ENCODE measurements at places on chromosomes 5 and 9.

GRCh38 chr5:142186857-142187594 lies 78.4 kb downstream of the NDFIP1 start:
- no peak for DNase-seq

- DNase-seq: no peak
Measured at GRCh38 chr5:32740651-32741050, 29.5 kb downstream of the NPR3 start.

- no peak for DNase-seq
Measured at GRCh38 chr9:117772960-117773359, 68.8 kb downstream of the TLR4 start.

DNA sequence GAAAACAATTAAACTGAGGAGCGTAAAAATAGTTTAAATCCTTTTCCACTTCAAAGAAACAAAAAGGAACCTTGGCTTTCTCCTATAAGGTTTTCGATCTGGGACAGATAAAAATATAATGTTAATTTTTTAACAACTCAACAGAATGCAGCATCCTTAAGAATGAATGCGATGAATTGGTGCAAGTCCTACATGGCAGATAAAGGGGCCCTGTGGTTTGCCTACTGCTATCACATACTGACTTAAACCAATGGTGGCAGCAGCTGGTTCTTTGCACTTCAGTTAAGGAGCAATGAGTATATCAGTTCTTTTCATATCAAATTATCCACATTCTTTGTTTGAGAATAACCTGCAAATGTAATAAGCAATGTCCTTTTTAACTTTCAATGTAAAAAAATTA lies 12.4 kb upstream of the TYRP1 start:
- no peak for DNase-seq

- DNase-seq: no peak
Measured at GRCh38 chr5:178250263-178250662, 17.7 kb upstream of the PHYKPL start.

DNA sequence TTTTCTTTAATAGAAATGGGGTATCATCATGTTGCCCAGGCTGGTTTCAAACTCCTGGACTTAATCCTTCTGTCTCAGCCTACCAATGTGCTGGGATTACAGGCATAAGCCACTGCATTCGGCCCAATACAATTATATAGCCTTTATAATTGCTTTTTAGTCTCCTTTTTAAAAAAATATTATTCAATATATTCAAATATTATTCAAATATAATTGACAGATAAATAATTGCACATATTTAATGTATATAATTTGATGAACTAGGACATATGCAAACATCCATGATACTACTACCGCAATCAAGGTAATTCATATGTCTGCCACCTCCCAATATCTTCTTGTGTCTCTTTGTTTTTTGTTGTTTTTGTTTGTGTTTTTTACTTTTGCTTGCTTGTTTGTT lies 894.2 kb upstream of the PTPRD start:
- no peak for DNase-seq

DNA sequence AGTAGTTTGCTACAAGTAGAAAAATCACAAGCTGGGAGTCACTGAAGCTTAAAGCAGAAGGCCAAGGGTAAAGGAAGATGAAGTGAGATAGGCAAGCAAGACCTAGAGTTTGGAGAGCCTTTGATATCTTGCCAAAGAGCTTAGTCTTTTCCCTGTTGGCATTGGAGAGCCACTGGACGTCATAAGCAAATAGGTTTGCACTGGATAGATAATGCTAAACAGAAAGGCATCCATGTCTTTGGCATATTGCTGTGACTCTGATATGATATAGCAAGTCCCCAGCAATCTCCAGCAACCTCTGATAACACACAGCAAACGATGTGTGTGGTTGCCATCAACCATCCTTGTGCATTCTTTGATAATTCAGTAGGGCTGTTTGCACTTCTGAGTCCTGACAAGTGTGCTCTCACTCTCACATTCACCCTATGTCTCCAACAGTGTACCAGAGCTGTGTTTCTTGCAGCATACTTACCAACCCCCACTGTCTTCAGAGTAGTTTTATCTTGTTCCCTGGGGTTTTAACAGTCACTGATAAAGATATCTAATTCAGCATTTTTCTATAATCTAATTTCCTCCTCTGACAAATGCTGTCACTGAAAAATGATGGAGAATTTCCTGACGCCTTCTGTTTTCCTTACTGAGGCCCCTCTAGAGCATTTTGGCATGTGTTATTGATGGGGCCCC lies 16.9 kb upstream of the FREM1 start:
- no peak for DNase-seq

Measured in stimulated activated CD4-positive, alpha-beta T cell treated with anti-CD3 and anti-CD28 coated beads, Interleukin-2, amount 100 ng/mL, for 24 hours (primary cell).